Activated CD8-positive, alpha-beta memory T cell treated with anti-CD3 and anti-CD28 coated beads, Interleukin-2, amount 50 U/mL, for 48 hours (primary cell): ENCODE measurements at places on chromosomes 16 and 17.

- DNase-seq: no peak
These were observed 936 bp upstream of the RASL10B start for GRCh38 chr17:35730400-35731005.

- DNase-seq: no peak
These were observed 11.2 kb downstream of the CYBC1 start for GRCh38 chr17:82439194-82439828.

DNA sequence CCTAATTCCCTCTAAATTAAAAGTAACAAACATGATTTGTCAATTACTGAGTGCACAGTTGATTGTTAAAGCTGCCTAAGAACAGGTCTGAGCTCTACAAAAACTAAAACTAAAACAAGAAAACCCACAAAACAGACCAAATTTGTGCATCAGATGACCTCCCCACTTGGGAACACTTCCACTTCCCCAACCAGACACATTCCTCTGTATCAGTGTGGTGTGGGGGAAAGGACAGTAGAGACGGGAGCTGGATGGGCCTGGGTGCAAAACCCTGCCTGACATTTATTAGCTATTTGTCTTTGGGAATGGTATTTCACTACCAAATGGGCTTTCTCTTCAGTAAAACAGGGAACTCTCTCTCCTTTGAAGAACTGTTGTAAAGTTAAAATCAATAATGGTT lies 29.8 kb downstream of the STAT3 start:
- DNase-seq: no peak

DNA sequence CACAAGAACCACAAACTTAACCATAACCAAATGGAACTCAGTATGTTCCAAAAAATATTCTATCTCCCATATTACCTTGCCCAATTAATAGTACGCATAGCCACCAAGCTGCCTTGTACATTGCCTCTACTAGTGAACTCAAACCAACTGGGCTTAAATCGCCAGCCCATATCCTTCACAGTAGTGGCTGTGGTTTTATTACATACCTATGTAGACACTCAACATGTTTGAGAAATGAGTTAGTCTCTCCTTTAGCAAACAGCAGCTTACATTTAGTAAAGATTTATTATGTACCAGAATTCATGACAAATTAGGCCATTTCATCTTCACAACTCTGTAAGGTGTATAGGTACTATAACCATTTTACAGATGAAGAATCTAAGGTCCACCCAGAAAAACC lies 41.4 kb downstream of the GRB2 start:
- DNase-seq: no peak

DNA sequence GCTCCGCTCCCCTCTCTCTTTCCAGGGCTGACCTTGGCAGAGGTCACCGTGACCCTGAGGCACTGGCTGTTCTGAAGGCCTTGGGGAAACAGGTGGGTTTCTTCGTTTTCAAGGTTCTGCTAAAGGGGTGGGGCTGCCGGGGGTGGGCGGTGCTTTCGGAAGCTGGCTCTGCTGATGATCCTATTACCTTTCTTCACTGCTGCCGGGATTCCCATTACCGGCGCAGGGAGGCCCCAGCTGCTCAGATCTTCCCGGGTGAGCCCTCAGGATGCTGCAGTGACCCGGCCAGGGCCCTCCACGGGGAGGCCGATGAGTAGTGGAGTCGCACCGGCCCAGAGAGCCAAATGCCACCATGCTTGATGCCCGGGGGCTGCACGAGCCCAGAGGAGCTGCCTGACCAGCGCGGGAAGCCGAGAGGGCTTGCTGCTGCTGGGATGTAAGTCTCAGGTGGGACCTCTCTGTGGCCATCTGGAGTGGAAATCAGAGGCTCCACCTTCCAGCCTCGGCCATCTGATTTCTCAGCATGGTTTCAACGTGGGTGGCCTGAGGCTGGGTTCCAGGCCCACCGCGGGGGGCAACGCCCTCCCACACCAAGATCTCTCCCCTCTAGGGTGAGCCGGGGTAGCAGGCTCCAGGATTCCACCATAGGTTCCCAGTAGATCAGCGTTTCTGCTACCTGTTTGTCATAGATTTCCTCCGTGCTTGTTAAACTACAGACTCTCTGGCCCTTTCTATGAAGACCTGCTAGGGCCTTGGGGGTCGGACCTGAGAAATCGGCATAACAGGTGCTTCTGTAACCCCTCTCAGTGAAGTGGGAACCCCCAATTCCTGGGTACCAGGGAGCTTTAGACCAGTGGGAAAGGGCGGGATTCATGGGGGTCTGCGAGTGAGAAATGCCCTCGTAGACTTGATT lies 21.6 kb upstream of the ADCY7 start:
- no peak for DNase-seq

DNA sequence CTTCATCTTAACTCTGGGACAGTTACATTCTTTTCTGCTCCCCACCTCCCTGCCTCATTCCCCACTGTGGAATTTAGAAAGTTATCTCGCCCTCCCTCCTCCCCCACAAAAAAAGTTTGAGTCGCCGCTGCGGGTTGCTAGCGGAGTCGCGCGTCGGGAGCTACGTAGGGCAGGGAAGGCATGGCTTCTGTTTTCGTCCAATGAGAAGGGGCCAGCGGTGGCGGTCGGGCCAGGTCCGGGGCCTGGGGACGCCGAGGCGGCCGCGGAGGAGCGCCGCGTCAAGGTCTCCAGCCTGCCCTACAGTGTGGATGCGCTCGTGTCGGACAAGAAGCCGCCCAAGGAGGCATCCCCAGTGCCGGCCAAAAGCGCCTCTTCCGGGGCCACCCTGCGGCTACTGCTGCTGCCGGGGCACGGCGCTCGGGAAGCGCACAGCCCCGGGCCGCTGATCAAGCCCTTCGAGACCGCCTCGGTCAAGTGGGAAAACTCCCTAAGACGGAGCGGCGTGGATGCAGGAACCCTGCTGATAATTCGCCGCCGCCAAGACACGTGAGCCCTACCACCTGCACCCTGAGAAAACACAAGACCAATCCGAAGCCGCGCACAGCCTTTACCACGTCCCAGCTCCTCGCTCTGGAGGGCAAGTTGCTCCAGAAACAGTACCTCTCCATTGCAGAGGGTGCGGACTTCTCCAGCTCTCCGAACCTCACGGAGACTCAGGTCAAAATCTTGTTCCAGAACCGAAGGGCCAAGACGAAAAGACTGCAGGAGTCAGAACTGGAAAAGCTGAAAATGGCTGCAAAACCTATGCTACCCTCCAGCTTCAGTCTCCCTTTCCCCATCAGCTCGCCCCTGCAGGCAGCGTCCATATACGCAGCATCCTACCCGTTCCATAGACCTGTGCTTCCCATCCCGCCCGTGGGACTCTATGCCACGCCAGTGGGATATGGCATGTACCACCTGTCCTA lies 8.9 kb downstream of the OR4D1 start:
- peak; percentile 83 for DNase-seq

DNA sequence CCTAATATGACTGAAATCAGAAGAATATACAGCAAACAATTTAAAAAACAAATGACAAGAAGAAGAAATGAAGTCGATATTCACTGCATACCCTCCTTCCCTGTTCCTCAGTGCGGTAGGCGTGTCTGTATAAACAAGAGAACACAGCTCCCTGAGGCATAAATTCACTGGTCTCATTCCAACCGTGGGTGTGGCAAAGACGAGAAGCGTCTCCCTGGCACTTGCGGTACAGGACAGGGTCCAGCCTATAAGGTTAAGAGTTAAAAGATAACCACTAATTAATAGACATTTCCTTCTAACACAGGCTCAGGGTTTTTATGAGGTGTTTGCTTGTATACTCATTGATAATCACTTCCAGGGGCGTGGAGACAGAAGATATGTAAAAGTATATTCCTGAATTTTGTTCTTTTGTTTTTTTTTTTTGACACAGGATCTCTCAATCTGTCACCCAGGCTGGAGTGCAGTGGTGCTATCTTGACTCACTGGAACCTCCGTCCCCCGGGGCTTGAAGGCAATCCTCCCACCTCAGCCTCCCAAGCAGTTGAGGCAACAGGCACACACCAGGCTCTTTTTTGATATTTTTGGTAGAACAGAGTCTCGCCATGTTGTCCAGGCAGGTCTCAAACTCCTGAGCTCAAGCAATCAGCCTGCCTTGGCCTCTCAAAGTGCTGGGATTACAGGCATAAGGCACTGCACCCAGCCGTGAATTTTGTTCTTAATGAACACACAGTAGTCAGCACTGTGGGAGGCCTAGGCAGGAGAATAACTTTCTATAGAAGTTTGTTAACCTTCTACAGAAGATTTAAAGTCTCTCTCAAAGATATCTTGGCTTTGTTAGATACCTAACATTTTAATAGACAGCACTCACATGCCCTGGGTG lies 59.1 kb upstream of the CLEC18B start:
- DNase-seq: no peak

GRCh38 chr16:58492735-58493134 lies 7.2 kb upstream of the NDRG4 start:
- DNase-seq: no peak

DNA sequence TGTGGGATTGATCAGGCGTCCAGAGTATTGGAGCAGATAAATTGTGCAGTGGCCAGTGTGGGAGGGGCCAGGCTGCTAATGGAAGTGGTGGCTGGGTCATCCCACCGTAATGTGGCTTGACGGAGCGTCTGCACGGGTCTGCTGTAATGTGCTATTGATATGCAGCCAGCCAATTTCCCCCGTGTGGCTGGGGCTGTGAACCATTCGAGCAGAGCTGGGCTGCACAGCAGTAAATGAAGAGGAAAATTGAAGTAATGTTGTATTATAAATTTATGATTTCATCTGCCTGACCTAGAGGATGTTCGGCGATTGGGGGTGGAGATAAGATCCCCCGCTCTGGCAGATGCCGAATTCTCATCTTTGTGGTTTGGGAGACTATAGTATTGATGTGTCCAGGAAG lies 121.5 kb downstream of the CCDC182 start:
- no peak for DNase-seq

GRCh38 chr17:54882371-54882770 lies 18.3 kb upstream of the TOM1L1 start:
- no peak for DNase-seq

- peak; percentile 69 for DNase-seq
These were observed at the start of gene ITPRIPL2 for GRCh38 chr16:19113577-19114358. Gene ITPRIPL2 (plus strand): TSS chr16:19113964. CDS start chr16:19114462, 498 bp downstream.

GRCh38 chr17:28372203-28372944 lies 880 bp downstream of the SARM1 start:
- no peak for DNase-seq

DNA sequence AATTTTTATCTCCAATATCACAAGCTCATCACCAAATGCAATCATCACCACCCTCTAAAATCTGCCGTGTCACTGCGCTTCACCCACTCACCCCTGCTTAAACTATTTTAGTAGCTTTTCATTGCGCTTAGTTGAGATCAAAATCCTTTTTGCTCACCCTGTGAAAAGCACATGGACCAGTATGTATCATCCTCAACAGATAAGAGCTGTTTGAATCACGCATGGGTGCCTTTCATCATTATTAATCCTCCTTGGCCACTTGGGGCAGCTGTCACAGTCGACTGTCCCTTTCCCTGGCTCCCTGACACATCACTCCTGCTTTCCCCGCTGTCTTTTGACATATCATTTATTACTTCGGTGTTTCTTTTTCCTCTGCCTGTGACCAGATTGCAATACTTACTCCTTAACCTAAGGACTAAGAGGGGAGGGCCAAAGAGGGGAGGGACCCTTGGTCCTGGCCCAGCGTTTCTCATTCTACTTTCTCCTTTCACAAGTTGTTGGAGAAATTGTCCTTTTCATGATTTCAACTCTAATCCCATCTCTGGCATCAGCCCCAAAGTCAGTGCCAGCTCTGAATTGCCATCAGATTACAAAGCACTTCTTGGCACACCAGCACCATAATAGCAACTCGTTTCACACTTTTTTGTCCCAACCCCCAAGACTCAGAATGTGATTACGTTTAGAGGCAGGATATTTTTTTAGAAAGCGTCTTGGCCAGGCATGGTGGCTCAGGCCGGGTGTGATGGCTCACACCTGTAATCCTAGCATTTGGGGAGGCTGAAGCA lies 8.6 kb upstream of the KDM6B start:
- no peak for DNase-seq

GRCh38 chr17:44556166-44556831 lies 985 bp upstream of the FZD2 start:
- no peak for DNase-seq
